ENCODE measurements at places on chromosomes 3 and 15.

- no peak for DNase-seq
Observed at GRCh38 chr15:71677352-71677751, 133.0 kb upstream of the NR2E3 start.

DNA sequence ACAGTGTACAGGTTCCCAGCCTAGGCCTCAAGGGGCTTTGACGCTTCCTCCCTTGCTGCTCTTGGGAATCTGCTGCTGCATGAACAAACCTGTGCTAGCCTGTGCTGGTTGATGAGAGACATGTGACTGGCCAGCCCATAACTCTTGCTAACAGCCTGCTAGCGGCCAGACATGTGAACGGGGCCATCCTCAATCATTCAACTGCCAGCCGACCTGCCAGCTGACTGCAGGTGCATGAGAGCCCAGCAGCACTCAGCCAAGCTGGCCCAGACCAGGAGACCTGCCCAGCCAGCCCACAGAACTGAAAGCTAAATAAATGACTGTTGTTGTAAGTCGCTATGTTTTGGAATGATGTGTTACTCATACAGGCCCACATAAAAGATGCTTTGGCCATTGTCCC is 82.4 kb upstream of the DLG1 start:
- DNase-seq = no peak

DNA sequence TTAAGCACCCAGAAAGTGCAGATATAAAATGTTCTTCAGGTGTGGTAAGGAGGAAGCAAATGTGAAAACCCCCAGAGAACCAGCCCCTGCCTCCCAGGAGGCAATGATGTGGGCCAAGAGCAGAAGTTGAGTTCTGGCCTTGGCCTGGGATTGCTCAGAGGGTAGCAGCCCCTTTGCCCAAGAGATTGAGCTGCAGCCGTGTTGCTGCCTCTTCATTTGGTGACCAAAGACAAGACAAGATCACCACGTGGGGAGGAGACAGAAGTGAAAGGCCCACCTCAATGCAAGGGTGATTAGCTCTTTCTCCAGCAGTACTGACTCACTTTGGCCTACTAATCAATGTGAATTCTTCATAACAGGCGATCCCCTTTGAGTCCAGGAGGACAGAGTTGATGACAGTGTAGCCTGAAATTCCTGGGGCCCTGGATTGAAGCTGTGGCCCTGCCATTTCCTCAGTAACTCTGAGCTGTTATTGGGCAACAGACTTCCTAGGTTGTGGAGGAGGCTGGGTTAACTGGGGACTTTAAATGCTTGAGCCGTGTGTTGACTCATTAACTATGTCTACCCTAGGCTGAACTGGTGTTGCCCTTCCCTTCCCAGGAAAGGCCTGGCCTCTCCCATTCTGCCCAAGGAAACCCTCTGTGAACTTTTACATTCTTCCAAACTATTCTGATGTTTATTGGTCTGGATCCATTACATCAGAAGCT is 86.5 kb downstream of the ST6GAL1 start:
- peak; percentile 82 for DNase-seq

- DNase-seq = no peak
Observed at GRCh38 chr3:41650406-41650805, 311.5 kb downstream of the ULK4 start.

DNA sequence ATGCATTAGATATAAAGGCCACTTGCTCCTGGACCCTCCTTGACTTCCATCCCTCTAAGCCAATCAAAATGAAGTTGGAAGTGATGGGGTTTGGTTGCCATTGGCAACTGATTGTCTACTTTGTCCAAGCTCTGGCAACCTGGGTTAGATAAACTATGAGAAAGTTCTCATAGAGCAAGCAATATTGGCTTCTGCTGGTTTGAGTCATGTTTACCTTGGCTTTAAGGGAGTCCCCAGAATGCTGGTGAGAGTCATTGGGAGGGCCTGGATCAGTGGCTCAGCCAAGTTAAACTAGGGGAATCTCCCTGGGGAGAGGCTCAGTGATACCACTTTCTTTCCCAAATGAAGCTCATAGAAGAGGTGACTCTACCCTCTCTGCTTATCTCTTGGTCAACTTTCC is 176.3 kb upstream of the ROPN1 start:
- DNase-seq = no peak

DNA sequence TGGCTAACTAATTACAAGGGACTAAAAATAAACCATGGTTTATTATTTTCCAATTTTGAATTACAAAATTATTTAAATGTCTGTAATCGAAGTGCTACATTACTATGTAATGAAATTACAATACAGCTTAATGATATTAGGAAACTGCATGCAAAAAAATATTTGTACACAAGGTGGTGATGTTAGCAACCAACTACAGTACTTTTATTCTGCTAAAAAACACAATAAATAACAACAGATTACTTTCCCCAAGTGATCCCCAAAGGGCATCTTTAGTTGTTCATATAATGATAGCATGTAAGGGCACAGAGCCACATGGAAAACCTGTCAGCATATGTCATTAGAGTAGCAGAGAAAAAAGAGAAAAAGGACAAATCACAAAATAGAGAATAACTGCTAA is 147.5 kb upstream of the SOX2 start:
- DNase-seq = no peak

GRCh38 chr3:126491221-126492013 is 15.7 kb upstream of the ZXDC start:
- peak; percentile 67 for DNase-seq

- peak; percentile 22 for DNase-seq
Observed at GRCh38 chr3:167450195-167450594, 23.6 kb downstream of the SERPINI2 start.

GRCh38 chr15:88994286-88994685 is 81.1 kb upstream of the MFGE8 start:
- DNase-seq = no peak

GRCh38 chr3:144482876-144483275 is 511.3 kb downstream of the DIPK2A start:
- no peak for DNase-seq

- DNase-seq = no peak
Observed at GRCh38 chr3:40939741-40940130, 259.6 kb upstream of the CTNNB1 start.

GRCh38 chr3:72782521-72782920 is 65.7 kb downstream of the SHQ1 start:
- no peak for DNase-seq

DNA sequence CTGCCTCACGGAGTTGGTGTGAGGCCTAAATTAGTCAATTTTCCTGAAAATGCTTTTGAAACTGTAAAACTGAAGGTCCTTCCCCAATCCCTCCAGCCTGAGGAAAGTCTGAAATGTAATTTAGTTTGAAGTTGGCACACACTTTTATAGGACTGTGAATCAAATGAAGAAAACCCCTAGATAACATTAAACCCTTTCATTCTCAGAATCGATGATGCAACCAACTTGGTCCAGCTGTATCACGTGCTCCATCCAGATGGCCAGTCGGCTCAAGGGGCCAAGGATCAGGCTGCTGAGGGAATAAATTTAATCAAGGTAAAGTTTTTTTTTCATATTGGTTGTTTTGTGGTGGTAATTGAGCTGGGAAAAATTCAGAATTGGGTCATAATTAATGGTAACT is 11.7 kb downstream of the MRPS22 start:
- no peak for DNase-seq

- no peak for DNase-seq
Observed at GRCh38 chr3:31140470-31140869, 246.0 kb upstream of the GADL1 start.

DNA sequence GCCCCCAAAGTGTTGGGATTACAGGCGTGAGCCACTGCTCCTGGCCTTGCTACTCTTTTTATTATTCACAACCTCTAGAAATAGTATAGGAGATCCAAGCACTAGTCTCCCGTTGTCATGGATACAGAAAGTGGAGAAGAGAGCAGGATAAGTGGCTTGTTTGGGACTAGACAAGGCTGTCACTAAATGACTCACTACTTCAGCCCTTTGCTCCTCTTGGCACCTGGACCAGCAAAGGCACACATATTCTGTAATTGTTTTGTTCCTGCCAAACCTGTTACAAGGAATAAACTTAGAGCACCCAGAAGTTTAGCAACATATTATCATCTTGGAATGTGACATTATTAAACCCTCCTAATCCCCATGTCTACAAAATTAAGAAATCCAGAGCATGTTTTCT is 427.2 kb upstream of the THBS1 start:
- DNase-seq = no peak

DNA sequence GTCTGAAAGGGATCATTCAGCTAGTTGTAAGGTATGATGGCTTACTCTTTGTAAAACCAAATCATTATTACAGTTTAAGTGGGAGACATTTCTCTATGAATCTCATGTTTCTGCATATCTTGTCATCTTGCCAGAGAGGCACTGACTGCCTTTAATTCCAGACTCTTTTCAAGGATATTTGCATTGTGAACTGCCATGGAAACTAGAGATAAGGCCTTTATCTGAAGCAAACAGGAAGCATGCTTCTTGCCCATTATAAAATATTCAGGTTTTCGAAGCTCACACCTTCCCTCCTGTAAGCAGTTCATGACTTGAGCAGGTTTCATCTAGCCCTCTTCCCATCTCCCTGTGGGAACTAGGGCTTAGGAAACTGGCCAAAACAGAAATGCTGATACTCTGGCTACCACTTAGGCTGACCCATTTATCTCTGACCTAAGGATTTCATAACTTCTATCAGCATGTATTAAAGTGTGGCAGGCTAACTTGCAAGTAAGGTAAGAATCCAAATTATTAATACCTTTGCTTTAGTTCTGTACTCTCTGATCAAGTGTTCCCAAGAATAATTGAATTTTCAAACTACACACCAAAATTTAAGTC is 326.6 kb upstream of the ALCAM start:
- DNase-seq = no peak

DNA sequence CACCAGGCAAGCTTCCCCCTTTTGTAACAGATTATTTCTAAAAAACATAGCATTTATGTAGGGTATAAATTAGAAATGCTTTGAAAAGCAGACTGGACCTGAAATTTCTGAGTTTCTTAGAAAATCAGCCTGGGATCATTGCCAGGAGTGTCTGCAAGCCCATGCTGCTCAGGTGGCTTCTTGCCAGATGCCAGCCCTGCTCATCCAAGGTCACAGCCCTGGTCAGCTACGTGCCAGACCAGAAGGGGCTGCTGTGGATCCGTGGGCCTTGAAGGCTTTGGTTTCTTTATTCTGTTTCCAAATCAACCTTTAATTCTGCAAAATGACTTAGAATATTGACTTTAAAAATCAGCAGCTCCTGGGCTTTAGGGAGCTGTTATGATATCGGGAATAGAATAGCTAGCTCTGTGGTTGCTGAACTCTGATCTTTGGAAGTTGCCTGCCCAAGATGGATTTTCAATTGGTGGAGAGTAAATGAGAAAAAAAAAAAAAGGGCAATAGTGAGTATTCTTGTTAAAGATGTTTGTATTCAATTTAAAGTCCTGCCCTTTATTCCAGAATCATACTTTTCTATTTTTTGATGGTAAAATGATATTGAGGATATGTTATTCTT is 370.1 kb upstream of the ONECUT1 start:
- no peak for DNase-seq

GRCh38 chr15:59306520-59307164 is 66.0 kb downstream of the MYO1E start:
- peak; percentile 69 for DNase-seq

- no peak for DNase-seq
Observed at GRCh38 chr15:49906966-49907365, 212.1 kb downstream of the ATP8B4 start.

GRCh38 chr3:194810076-194810475 is 124.4 kb downstream of the FAM43A start:
- no peak for DNase-seq

DNA sequence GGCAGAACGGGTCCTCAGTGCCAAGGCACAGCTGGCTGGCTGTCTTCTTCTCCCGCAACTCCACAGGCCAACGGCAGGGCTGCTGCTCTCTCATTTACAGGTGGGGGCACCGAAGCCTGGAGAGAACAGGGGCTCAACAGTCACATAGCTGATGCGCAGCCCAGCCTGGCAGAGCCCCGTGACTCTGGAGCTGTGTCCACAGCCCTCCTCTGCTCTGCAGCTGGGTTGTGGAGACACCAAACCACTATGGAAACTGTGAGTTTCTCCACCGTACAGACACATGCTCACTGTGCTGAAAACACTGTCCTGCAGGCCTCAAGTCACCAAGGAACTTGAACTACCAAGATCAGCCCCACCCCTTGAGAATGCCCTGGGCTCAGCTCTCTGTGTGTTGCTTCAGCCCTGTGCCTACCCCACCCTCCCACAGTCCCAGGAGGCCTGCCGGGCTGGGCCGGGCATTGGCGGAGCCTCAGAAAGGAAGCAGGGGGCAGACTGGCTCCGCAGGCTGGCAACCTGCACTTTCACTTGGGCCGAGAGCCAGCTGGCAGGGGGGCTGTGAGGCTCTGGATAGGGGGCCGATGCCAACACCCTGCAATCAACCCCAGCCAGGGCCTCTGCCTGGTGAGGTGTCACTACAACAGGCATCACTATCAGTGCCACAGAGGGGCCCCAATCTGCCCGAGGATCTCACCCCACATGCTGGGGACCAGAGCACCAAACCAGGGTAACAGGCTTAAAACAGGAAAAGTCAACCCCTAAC is 113.7 kb upstream of the RPL32 start:
- peak; percentile 83 for DNase-seq

- DNase-seq = no peak
Observed at GRCh38 chr15:70023769-70024491, 73.8 kb downstream of the TLE3 start.

DNA sequence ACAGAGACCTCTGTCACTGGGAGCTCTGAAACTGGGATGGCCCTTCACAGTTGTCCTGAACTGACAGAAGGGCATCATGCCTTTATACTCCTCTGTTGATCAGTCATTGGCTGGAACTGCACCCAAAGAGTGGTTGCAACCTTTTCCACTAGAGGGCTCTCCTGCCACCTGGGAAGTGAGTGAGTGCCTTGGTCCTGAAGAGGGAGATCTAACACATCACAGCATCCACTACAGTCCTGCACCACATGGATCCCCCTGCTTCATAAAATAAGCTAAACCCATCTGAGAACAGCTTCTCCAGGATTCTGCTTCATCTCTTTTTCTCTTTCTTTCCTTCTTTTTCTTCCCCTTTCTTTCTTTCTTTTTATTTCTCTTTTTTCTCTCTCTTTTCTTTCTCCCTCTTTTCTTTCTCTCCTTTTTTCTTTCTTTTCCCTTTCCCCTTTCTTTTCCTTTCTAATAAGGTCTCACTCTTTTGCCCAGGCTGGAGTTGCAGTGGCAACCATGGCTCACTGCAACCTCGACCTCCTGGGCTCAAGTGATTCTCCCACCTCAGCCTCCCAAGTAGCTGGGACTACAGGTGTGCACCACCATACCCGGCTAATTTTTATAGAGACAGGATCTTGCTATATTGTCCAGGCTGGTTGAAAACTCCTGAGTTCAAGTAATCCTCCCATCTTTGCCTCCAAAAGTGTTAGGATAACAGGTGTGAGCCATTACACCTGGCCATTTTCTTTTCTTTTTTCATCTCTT is 42.8 kb upstream of the RAF1 start:
- DNase-seq = peak; percentile 83

DNA sequence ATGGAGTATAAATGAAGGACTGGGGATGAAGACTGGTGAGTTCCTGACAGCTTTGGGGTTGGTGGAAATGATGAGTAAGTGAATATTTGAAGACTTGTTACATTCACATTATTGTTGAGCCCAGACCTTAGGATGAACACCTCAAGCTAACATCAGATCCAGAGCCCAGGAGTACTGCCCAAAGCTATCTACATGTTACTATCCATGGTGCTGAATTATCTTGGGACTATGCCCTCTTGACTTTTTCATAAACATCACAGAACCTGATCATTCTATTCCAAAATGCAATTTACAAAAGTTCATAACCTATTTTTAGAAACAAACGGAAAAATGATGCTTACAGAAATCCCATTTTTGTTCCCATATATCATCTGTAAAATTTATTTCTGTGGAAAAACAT is 613.3 kb downstream of the TUSC7 start:
- DNase-seq = peak; percentile 33

GRCh38 chr3:73453666-73454065 is 171.1 kb downstream of the PDZRN3 start:
- DNase-seq = no peak

- peak; percentile 35 for DNase-seq
Observed at GRCh38 chr3:156760333-156760732, 65.8 kb upstream of the LEKR1 start.
